ENCODE measurements at places on chromosomes 12 and 14.

DNA sequence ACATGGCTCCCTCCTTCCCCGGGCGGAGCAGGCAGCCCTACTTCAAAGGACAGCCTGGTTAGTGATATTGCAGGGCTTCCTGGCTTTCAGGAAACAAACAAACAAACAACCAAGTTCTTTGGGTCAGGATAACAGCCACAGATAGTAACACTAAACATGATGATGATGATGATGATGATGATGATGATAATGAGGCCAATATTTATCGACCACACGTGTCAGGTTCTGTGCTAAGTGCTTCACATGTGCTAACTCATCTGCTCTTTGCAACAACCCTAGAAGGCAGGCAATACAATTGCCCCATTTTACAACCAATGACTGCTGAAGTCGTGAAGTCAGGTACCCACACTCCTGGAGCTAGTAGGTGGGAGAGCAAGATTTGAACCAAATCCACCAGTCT, 44.1 kb upstream of the TBX5 start:
- DNase-seq: no peak

GRCh38 chr12:49507139-49507538, 31.7 kb upstream of the KCNH3 start:
- no peak for DNase-seq

GRCh38 chr12:89529738-89530137, 3.9 kb upstream of the POC1B start:
- peak; percentile 82 for DNase-seq

DNA sequence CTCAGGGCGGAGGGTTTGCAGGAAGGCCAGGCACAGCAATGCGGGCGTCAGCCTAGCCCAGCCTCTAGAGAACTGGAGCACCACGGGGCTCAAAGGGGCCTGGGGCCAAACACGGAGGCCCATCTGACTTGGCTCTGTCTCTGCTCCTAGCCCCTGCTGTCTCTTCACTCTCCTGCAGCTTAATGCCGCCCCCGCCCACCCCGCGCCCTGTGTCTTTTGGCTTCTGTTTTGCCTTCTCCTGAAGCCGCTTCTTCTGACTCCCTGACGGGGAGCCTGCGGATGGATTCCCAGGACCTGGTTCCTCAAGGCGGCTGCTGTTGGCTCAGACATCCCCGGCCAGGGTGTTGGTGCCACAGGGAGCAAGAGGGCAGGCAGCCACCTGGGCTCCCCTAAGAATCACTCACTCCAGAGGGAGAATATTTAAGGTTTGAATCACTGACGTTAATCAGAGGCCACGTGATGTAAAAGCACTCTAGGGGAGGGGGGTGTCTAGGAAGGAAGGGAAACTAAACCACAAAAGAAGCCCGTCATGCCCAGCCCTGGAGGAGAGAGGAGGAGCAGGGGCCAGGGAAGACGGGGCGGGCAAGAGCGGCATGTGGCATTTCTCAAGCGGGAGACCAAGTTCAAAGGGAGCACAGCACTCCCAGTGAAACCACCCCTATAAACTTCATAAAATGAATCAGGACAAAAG, 36.9 kb upstream of the PRMT8 start:
- no peak for DNase-seq

GRCh38 chr12:100403446-100403845, 46.6 kb downstream of the SLC17A8 start:
- no peak for DNase-seq

DNA sequence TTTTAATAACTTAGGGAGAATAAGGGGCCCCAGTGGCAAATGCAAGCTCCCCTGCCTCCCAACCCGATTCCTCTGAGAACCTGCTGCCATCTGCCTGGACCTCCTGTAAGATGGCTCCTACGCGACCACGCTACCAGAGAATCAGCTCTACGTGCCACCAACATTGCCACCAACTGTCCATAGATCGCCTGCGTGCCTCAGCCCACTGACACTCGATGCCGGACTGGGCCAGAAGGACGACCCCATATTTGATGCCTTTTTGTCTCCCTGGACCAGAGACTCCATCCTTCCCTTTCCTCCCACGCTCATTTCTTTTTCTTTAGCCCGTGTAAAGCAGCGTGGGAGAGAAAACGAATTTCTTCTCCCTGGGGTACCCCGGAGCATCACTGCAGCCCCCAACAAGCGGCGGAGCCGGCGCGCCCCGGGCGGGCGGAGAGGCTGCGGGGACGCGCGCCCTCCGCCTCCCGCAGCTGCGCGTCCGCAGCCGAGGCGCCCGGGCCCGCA, 565 bp upstream of the KLHL42 start:
- peak; percentile 76 for DNase-seq

GRCh38 chr12:11813438-11813813, 164.0 kb downstream of the ETV6 start:
- DNase-seq: no peak

GRCh38 chr12:31479516-31480210, 111.3 kb downstream of the DENND5B start:
- DNase-seq: no peak

GRCh38 chr12:71152851-71153250, 4.9 kb downstream of the TSPAN8 start:
- no peak for DNase-seq

- peak; percentile 72 for DNase-seq
Observed at GRCh38 chr12:112906712-112907414, at the start of gene OAS1. Gene OAS1, plus strand, starts transcription at chr12:112906962. Its CDS starts 78 bp downstream, at chr12:112907040.

DNA sequence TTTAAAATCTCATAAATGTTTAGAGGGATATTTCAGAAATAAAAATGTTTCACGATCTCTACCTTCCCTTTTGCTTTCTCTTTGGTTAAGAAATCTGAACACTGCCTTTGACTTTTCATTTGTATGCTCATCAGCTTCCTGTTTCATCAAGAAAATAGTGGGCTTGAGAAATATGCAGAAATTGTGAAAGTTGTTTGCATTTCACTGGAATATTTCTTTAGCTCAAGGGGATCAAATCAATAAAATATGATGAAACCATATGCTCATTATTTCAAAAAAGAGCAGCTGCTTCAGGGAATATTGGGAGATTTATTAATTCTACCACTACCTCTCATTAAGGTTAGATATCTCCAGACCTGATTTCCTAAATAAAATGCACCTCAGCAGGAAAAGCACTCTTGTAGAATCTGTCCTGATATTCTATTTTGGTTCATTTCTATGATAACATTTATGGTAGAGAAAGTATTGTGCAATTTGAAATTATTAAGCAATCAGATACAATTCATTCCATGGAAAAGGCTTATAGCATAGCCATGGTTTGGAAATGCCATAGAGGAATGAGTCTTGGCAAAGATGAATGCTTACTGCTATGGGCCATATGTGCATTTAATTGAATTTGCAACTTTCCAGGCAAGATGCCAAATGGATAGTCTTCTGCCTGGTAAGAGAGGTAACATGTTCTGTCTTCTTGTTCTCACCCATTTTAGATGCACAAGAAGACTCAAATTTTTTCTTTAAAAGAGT, 212.6 kb upstream of the SLC16A7 start:
- DNase-seq: no peak

DNA sequence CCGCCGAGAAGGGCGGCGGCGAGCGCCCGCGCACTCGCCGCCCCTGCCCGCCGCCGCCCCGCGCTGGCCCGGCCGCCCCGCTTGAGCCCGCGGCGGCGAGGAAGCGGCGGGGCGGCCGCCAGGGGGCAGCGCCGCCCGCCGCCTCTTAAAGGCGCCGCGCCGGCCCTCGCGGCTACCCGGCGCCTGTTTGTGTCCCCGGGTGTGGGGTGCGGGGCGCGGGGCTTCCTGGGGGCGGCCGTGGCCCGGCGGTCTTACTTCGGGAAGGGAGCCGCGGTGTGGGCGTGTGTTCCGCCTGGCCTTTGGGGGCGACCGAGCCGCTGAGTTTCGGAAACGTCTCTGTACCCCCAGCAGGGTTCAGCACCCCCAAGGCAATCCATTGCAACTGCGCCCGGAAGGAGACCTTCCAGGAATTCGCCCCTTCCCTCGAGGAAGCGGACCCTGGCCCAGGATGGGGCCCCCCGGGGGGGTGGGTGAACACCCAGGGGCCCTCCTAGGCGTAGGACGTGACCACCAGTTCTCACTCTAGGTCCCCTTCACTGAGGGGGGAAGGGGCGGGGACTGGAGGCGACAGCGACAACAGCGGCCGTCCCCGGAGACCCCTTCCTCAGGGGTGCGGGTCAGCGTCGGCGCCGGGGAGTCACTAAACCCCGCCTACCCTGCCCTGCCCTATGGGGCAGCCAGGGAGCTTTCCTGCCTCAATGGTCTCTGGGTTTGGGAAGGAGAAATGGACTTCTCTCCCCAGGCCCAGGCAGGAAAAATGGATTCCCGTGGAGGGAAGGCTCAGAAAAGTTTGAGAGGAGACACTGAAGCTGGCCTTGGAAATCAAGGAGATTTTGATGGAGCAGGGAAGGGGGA, at the start of gene ITPK1:
TSS of gene ITPK1 (minus strand) at position 105 of the 855 bp plus-strand sequence. CDS start 762 bp downstream, outside the sequence.
- DNase-seq: peak; percentile 88

GRCh38 chr14:33450416-33450815, 500.5 kb downstream of the EGLN3 start:
- DNase-seq: no peak

GRCh38 chr12:64098709-64099354, 123.3 kb downstream of the KICS2 start:
- no peak for DNase-seq

- no peak for DNase-seq
Observed at GRCh38 chr12:56987011-56987410, 19.3 kb downstream of the ZBTB39 start.

DNA sequence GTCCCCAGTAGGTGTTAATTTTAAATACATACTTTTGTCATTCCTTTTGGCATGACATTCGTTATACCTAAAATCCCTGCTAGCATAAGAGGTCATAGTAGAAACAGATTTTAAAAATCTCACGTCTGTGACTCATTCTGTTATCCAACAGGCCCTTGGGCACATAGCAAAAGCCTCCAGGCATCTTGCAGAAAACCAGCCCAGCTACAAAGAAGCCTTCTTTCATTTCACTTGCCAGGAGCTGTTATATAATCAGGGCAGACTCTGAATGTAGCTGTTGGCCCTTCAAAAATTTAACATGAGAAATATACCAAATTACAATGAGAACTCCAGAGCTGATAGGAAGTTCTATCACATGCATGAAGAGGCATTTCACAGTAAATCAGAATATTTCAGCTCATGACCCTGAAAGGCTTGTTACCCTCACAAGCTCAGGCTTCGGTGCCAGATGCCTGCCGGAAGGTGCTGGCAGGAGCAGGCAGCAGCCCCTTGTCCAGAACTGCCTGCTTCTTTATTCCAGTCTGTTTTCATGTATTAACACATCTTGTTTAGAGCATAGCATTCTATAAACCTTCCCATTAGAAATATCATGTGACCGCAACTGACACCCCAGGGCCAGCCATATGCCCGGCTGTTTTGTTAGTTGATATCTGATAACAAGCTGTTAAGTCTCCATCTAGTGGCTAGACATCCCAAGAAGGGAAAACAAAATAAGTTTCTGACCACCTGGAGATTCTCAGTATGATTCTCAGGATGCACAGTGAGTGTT, 17.8 kb downstream of the E2F7 start:
- no peak for DNase-seq

- DNase-seq: no peak
Observed at GRCh38 chr14:99250636-99251208, 21.3 kb downstream of the BCL11B start.

DNA sequence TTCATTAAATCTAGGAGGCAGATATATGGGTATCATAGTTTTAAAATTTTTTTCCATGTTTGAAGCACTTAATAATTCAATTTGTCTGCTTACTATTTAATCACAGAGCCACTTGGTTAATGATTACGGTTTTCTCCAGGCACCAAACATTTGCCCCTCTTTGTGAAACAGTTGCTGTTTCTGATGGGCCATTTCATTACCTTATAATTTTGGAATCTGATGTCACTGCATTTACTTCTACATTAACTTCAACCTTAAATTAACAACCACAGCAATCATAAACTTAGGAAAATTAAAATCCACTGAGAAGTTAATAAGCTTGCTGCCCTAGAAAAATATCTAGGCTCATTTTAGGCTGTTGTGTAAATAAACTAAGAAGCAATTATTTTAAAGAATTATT, 17.0 kb downstream of the TMCC3 start:
- no peak for DNase-seq

- DNase-seq: no peak
Observed at GRCh38 chr12:76719171-76720041, 44.5 kb upstream of the ZDHHC17 start.

GRCh38 chr12:108097160-108097911, 31.8 kb upstream of the WSCD2 start:
- DNase-seq: no peak

- no peak for DNase-seq
Observed at GRCh38 chr14:33922125-33922524, 28.7 kb downstream of the EGLN3 start.

DNA sequence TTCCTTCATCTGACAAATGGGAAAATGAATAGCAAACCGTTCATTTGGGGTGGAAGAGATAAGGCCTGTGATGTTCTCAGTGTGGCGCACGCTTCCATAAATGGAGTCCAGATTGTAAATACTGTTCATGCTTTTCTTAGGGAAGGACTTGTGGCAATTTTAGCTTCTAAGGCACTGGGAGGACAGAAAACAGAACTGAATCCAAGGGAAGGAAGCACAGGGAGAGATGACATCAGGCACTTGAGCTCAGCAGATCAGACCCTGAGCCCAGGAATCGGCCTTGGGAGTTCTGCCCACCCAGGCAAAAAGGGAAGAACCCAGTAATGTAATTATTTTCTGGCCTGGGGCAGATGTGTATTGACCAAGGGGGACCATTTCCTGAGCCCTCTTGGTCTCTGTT, 7.2 kb upstream of the SH2B3 start:
- no peak for DNase-seq

DNA sequence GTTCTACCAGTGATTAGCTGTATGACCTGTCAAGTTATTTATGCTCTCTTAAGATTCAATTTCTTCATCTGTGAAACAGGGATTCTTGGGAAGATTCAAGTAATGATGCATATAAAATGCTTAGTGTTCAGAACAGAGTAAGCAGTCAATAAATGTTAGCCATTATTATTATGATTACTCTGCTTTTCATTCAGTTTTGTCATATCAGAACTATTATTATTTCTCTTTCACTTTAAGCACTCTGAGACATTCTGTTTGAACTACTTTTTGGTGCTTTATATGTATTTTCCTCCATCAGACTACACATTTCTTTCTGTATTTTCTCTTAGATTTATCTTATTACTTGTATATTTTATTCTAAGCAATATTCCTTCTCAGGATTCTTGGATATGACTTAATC, 81.2 kb downstream of the CFAP54 start:
- DNase-seq: no peak
